ENCODE measurements at places on chromosomes 1 and 21. TPM values are rescaled to one million over a fixed set of nuclear protein-coding genes. Genes with fewer than 3 reads are reported as not detected.

ERVH48-1 gene
- total RNA-seq = 0.07 TPM

OR6K2 gene
- total RNA-seq = not detected

PLA2G2C gene
- total RNA-seq = not detected

CYP4A11 gene
- not detected for total RNA-seq

CRYBG2 gene
- 0.06 TPM for total RNA-seq

MROH9 gene
- not detected for total RNA-seq

DSTYK gene
- 11.3 TPM for total RNA-seq

TINAGL1 gene
- total RNA-seq = 10.3 TPM

ANKRD35 gene
- total RNA-seq = not detected

OR2T29 gene
- total RNA-seq = not detected

ZBTB8A gene
- 3.8 TPM for total RNA-seq

LMX1A gene
- total RNA-seq = not detected

FCRL3 gene
- not detected for total RNA-seq

PLA2G2D gene
- not detected for total RNA-seq

TCP10L gene
- total RNA-seq = 1.5 TPM

MARK1 gene
- 24.6 TPM for total RNA-seq

NR0B2 gene
- 3.9 TPM for total RNA-seq

OR10Z1 gene
- not detected for total RNA-seq

TEX38 gene
- total RNA-seq = 1.2 TPM

LRRIQ3 gene
- 0.81 TPM for total RNA-seq

LYPD8 gene
- total RNA-seq = not detected

KIF14 gene
- 14.2 TPM for total RNA-seq

PSRC1 gene
- total RNA-seq = 41.8 TPM

KMO gene
- total RNA-seq = not detected

PLA2G5 gene
- not detected for total RNA-seq

OR14A16 gene
- total RNA-seq = not detected

ACKR1 gene
- total RNA-seq = 0.63 TPM

CRYZ gene
- 50.1 TPM for total RNA-seq

DNAI4 gene
- 5.1 TPM for total RNA-seq

C1orf185 gene
- not detected for total RNA-seq

SLC2A5 gene
- 0.04 TPM for total RNA-seq

GJB5 gene
- not detected for total RNA-seq

AKR7A3 gene
- total RNA-seq = 2.2 TPM

NFASC gene
- 0.63 TPM for total RNA-seq

LCE1E gene
- not detected for total RNA-seq

PCP4L1 gene
- 0.21 TPM for total RNA-seq

CD2 gene
- not detected for total RNA-seq

ATF6 gene
- 18.1 TPM for total RNA-seq

CEP350 gene
- total RNA-seq = 27.8 TPM

GPN2 gene
- 18.4 TPM for total RNA-seq

RGL1 gene
- total RNA-seq = 20.6 TPM

ATAD3B gene
- 28.1 TPM for total RNA-seq

HSPB7 gene
- total RNA-seq = 744 TPM

S100A9 gene
- total RNA-seq = 1.3 TPM

KRTAP19-3 gene
- not detected for total RNA-seq

NBPF10 gene
- total RNA-seq = 1.1 TPM

HFM1 gene
- total RNA-seq = 8.3 TPM

TMIGD3 gene
- total RNA-seq = not detected

E2F2 gene
- 2.5 TPM for total RNA-seq

OVAAL gene
- total RNA-seq = 1.1 TPM

PEAR1 gene
- 0.57 TPM for total RNA-seq

UBXN10 gene
- total RNA-seq = 1.8 TPM

DISP3 gene
- 0.74 TPM for total RNA-seq
